Epithelial cell of proximal tubule (primary cell): ENCODE measurements at places on chromosomes 6 and 20. TPM values are rescaled to one million over a fixed set of nuclear protein-coding genes. Genes with fewer than 3 reads are reported as not detected.

Gene MMP24
- 8.2 and 12.2 TPM in 2 replicates for total RNA-seq

Gene EGFL8
- total RNA-seq = 3.1 and 6.5 TPM in 2 replicates

Gene EPM2A
- total RNA-seq = 3.0 and 6.2 TPM in 2 replicates

Gene PARD6B
- total RNA-seq = 17.1 and 44.4 TPM in 2 replicates

Gene SLC22A23
- total RNA-seq = 0.52 and 0.87 TPM in 2 replicates

Gene NHLRC1
- 0.40 and 1.2 TPM in 2 replicates for total RNA-seq

Gene ECT2L
- total RNA-seq = not detected in 2 replicates

Gene WFDC2
- total RNA-seq = 14.7 and 53.3 TPM in 2 replicates

Gene PDYN
- total RNA-seq = not detected in 2 replicates

Gene DEFB119
- not detected in 2 replicates for total RNA-seq

Gene SDC4
- 153 and 239 TPM in 2 replicates for total RNA-seq

Gene GMPR
- 0.81 and 1.2 TPM in 2 replicates for total RNA-seq

Gene RAB44
- total RNA-seq = under 0.01 TPM in 1 of 2 replicates, not detected in the other

Gene ZNF334
- total RNA-seq = 1.9 and 2.2 TPM in 2 replicates

Gene PTPRT
- total RNA-seq = not detected in 2 replicates

Gene CD83
- total RNA-seq = 3.7 and 7.1 TPM in 2 replicates

Gene PACRG
- 0.12 and 0.29 TPM in 2 replicates for total RNA-seq

Gene WFDC13
- not detected in 2 replicates for total RNA-seq

Gene HLA-F
- 2.5 and 2.8 TPM in 2 replicates for total RNA-seq

Gene ZKSCAN3
- total RNA-seq = 1.8 and 3.6 TPM in 2 replicates

Gene UBE2C
- total RNA-seq = 345 and 447 TPM in 2 replicates

Gene LCA5
- 1.5 and 1.7 TPM in 2 replicates for total RNA-seq

Gene DLL1
- 1.4 and 1.7 TPM in 2 replicates for total RNA-seq

Gene RAD21L1
- 0.06 and 1.2 TPM in 2 replicates for total RNA-seq

Gene BTN1A1
- total RNA-seq = 0.14 TPM in 1 of 2 replicates, not detected in the other

Gene ADGRF1
- total RNA-seq = 18.7 and 24.4 TPM in 2 replicates

Gene HSPA12B
- total RNA-seq = not detected in 2 replicates

Gene CRIP3
- not detected in 2 replicates for total RNA-seq

Gene MSH5
- total RNA-seq = 18.4 and 30.4 TPM in 2 replicates

Gene HIVEP1
- total RNA-seq = 5.9 and 14.2 TPM in 2 replicates

Gene CARMIL1
- 27.7 and 29.6 TPM in 2 replicates for total RNA-seq

Gene HRH3
- not detected in 2 replicates for total RNA-seq

Gene NTSR1
- 0.29 TPM in 1 of 2 replicates, not detected in the other for total RNA-seq

Gene ZBTB46
- 0.58 and 0.72 TPM in 2 replicates for total RNA-seq

Gene HLA-DMA
- 0.65 and 2.0 TPM in 2 replicates for total RNA-seq

Gene EDN1
- 16.3 and 21.0 TPM in 2 replicates for total RNA-seq

Gene COL12A1
- total RNA-seq = 17.5 and 37.7 TPM in 2 replicates

Gene CEBPB
- 24.9 and 27.1 TPM in 2 replicates for total RNA-seq

Gene TMEM170B
- total RNA-seq = 0.92 and 1.2 TPM in 2 replicates

Gene AHI1
- total RNA-seq = 5.4 and 7.5 TPM in 2 replicates

Gene SMOC2
- total RNA-seq = 0.35 TPM in 1 of 2 replicates, not detected in the other

Gene C20orf141
- 1.1 TPM in 1 of 2 replicates, not detected in the other for total RNA-seq

Gene SDCBP2
- 2.8 and 5.1 TPM in 2 replicates for total RNA-seq

Gene ZNF831
- total RNA-seq = not detected in 2 replicates

Gene MOG
- total RNA-seq = not detected in 2 replicates

Gene RSPH9
- total RNA-seq = 0.14 TPM in 1 of 2 replicates, not detected in the other

Gene BIRC7
- total RNA-seq = 1.1 and 10.6 TPM in 2 replicates

Gene INSM1
- total RNA-seq = not detected in 2 replicates

Gene POLR3F
- total RNA-seq = 6.8 and 22.7 TPM in 2 replicates

Gene ZBTB9
- total RNA-seq = 4.3 and 4.6 TPM in 2 replicates

Gene TXNDC5
- 317 and 323 TPM in 2 replicates for total RNA-seq

Gene ENPP4
- 6.4 and 8.1 TPM in 2 replicates for total RNA-seq

Gene KIF6
- 0.22 and 0.69 TPM in 2 replicates for total RNA-seq

Gene VWA7
- 0.65 and 2.2 TPM in 2 replicates for total RNA-seq

Gene MCUR1
- 16.3 and 23.4 TPM in 2 replicates for total RNA-seq

Gene B3GALT4
- total RNA-seq = 4.6 and 7.0 TPM in 2 replicates

Gene SLC22A7
- not detected in 2 replicates for total RNA-seq

Gene GJA10
- not detected in 2 replicates for total RNA-seq

Gene PPP1R3G
- total RNA-seq = 0.94 and 2.5 TPM in 2 replicates

Gene SRMS
- total RNA-seq = not detected in 2 replicates
